HT-29 (cell line): ENCODE measurements at places on chromosomes 2 and 18. TPM values are rescaled to one million over a fixed set of nuclear protein-coding genes. Genes with fewer than 3 reads are reported as not detected.

RUFY4 gene
- not detected in 2 replicates for total RNA-seq

ANKRD12 gene
- 20.0 and 24.1 TPM in 2 replicates for total RNA-seq

TNS1 gene
- total RNA-seq: 8.9 and 13.8 TPM in 2 replicates

GREB1L gene
- total RNA-seq: not detected in 2 replicates

NTSR2 gene
- total RNA-seq: not detected in 2 replicates

DYTN gene
- total RNA-seq: not detected in 2 replicates

CDH2 gene
- total RNA-seq: 0.16 TPM in 1 of 2 replicates, not detected in the other

HOXD10 gene
- not detected in 2 replicates for total RNA-seq
